ENCODE measurements at places on chromosomes 12 and 14. TPM values are rescaled to one million over a fixed set of nuclear protein-coding genes. Genes with fewer than 3 reads are reported as not detected.
A peak's percentile ranks its signal among the peaks of the same experiment; 100 is the strongest.

DNA sequence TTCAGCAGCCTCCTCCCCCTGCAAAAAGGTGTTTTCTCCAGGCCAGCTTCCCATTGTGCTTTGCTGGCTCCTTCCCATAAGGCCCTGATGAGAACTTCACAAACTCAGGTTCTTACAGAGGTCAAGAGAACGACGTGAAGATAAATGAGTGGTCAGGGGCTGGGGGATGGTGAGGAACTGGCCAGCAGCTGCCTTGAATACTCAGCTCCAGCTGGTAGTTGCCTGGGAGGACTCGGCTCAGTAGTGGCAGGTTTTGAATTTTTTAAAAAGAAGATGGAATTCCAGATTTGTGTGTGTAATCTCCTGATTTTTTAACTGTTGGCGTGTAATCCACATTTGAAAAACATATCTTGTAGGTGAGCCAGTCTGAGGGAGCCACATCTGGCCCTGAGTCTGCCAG lies 5.9 kb downstream of the DDX55 start:
- H3K36me3 ChIP-seq = peaks cover 70% of the 10 kb centered on the region
- H3K4me3 ChIP-seq = no peak overlapping the region
- DNase-seq = no peak

DNA sequence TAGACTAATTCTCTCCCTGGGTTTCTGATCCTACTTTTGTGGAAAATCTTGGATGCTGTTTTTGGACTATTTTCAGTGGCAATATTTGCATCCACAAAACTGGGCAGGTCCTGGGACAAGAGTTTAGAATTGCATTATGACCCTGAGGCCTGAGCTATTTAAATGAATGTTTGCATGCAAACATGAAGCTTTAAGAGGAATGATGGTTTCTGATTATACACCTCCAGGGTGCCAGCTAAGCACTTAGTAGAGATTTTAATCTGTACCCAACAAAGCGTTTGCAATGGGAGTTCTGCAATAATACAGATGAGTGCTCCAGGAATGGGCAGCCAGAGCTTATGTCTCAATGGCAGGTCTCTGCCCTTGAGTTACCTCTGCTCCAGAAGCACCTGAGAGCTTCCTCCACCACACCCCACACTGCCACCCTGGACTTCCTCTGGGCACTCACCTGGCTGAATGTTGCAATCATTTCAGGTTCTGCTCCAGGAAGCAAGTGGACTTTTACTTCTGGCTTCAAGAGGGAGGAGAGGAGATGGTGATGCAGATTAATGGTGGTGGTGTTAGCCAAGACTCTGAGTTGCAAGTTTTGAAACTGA lies 6.0 kb upstream of the SPTLC2 start:
- no peak overlapping the region for H3K4me3 ChIP-seq
- H3K27me3 ChIP-seq = no peaks in the 10 kb centered on the region
- peaks cover 4% of the 10 kb centered on the region for H3K4me1 ChIP-seq
- H3K36me3 ChIP-seq = no peaks in the 10 kb centered on the region

DNA sequence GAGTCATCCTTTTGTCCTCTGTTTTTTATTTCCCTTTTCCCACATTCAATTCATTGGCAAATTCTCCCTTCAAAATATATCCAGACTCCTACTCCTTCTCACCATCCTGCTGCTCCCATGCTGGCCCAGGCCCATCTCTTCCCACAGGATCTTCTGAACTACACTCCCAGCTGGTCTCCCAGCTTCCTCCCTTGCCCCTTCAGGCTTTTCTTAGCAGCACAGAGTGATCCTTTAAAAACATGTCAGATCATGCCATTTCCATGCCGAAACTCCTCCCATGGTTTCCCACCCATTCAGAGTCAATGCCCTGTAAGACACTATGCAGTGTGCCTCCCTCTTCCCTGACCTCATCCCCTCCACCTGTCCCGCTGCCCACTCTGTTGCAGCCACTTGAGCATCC lies 2.4 kb upstream of the KRT84 start:
- no peak overlapping the region for H3K4me3 ChIP-seq
- peaks cover 3% of the 10 kb centered on the region for H3K4me1 ChIP-seq
- no peak for DNase-seq

- DNase-seq = no peak
- H3K27me3 ChIP-seq = no peaks in the 10 kb centered on the region
- no peaks in the 10 kb centered on the region for H3K36me3 ChIP-seq
- no peak within 1 kb of the TSS for H3K4me3 ChIP-seq
These were observed at the start of gene TAS2R10 for GRCh38 chr12:10826258-10826657. TAS2R10 (minus strand) TSS chr12:10826358; CDS start chr12:10826269, 89 bp downstream.

The ACOT4 gene
- 3.1 TPM for total RNA-seq

- no peak overlapping the region for H3K4me3 ChIP-seq
- H3K27ac ChIP-seq = no peak overlapping the region
- no peaks in the 10 kb centered on the region for H3K4me1 ChIP-seq
- peaks cover 2% of the 10 kb centered on the region for H3K27me3 ChIP-seq
- no peaks in the 10 kb centered on the region for H3K36me3 ChIP-seq
These were observed 243.2 kb downstream of the ALX1 start for GRCh38 chr12:85523197-85523596.

The CISTR gene
- total RNA-seq = not detected

GRCh38 chr12:113854385-113855142 lies 111.6 kb downstream of the RBM19 start:
- no peak overlapping the region for H3K4me3 ChIP-seq
- DNase-seq = no peak
- H3K27ac ChIP-seq = no peak overlapping the region
- no peaks in the 10 kb centered on the region for H3K4me1 ChIP-seq
- no peaks in the 10 kb centered on the region for H3K27me3 ChIP-seq
- H3K36me3 ChIP-seq = peaks cover 22% of the 10 kb centered on the region

- DNase-seq = no peak
- no peaks in the 10 kb centered on the region for H3K36me3 ChIP-seq
- no peaks in the 10 kb centered on the region for H3K4me1 ChIP-seq
These were observed 93.4 kb upstream of the ESRRB start for GRCh38 chr14:76282581-76282980.

GRCh38 chr14:89040460-89041256 lies 216.2 kb downstream of the TTC8 start:
- H3K4me1 ChIP-seq = peaks cover 11% of the 10 kb centered on the region
- peak overlapping the region; percentile 59 for H3K4me3 ChIP-seq
- peak overlapping the region; percentile 81 for H3K27ac ChIP-seq
- peak; percentile 91 for DNase-seq

GRCh38 chr12:107457362-107457935 lies 228.2 kb upstream of the PWP1 start:
- H3K4me3 ChIP-seq = no peak overlapping the region
- H3K36me3 ChIP-seq = peaks cover 4% of the 10 kb centered on the region
- no peak overlapping the region for H3K27ac ChIP-seq
- H3K27me3 ChIP-seq = no peaks in the 10 kb centered on the region
- H3K4me1 ChIP-seq = peaks cover 7% of the 10 kb centered on the region

DNA sequence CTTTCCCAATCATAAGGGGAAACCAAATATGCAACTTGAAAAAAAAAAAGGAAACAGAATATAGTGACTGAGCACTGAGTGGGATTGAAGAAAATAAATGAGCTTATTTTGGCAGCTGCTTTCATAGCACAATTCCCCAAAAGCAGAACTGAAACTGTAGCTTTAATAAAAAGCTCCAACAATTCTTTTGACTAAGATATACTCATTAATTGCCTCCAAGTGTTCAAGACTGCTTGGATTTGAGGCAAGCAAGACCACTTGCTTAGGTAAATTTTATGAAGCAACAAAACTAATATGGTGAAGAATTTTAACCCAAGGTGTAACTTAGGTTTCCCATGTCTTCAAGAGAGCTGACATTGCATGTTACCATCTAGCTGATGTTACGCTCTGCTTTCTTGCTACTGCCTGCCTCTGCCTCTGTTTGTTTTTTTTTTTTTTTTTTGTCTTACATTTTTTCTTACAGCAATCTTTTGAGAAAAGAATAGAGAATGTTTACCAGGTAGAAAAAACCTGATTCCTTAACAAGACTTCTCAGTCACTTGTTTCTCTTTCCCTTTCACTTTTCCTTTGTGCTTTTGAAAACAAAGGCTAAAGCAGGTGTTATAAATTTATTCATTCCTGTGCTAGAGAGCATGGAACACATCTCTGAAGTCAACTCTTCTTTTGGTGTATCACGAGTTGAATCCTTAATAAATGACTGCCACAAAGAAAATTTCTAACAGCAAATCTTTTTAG lies 134.4 kb downstream of the BCAT1 start:
- no peak for DNase-seq
- peak overlapping the region; percentile 61 for H3K27ac ChIP-seq
- H3K4me3 ChIP-seq = peak overlapping the region; percentile 62
- H3K4me1 ChIP-seq = peaks cover 24% of the 10 kb centered on the region
- H3K27me3 ChIP-seq = peaks cover 1% of the 10 kb centered on the region
- no peaks in the 10 kb centered on the region for H3K36me3 ChIP-seq

DNA sequence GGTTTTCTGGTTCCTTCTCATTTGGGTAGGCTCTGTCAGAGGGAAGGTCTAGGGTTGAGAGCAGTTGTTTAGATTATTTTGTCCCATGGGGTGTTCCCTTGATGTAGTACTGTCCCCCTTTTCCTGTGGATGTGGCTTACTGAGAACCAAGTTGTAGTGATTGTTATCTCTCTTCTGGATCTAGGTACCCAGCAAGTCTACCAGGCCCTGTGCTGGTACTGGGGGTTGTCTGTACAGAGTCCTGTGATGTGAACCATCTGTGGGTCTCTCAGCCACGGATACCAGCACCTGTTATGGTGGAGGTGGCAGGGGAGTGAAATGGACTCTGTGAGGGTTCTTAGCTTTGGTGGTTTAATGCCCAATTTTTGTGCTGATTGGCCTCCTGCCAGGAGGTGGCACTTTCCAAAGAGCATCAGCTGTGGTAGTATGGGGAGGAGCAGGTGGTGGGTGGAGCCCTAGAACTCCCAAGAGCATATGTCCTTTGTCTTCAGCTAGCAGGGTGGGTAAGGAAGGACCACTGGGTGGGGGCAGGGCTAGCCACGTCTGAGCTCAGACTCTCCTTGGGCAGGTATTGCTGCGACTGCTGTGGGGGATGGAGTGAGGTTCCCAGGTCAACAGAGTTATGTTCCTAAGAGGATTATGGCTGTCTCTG lies 179.3 kb upstream of the BTG1 start:
- H3K36me3 ChIP-seq = peaks cover 4% of the 10 kb centered on the region
- H3K4me3 ChIP-seq = no peak overlapping the region
- no peak for DNase-seq
- peaks cover 25% of the 10 kb centered on the region for H3K4me1 ChIP-seq

GRCh38 chr12:127277882-127278281 lies 989.1 kb upstream of the TMEM132C start:
- H3K27me3 ChIP-seq = peaks cover 10% of the 10 kb centered on the region
- no peak overlapping the region for H3K4me3 ChIP-seq
- DNase-seq = no peak
- no peaks in the 10 kb centered on the region for H3K4me1 ChIP-seq
- no peaks in the 10 kb centered on the region for H3K36me3 ChIP-seq

The CCDC38 gene
- total RNA-seq = 0.21 TPM

The PRPH gene
- not detected for total RNA-seq

Data from activated CD4-positive, alpha-beta T cell treated with anti-CD3 and anti-CD28 coated beads for 36 hours (primary cell).